ENCODE measurements at places on chromosomes 12 and 14. TPM values are rescaled to one million over a fixed set of nuclear protein-coding genes. Genes with fewer than 3 reads are reported as not detected.

- no peaks in the 10 kb centered on the region for H3K4me1 ChIP-seq
- no peak for DNase-seq
- H3K27ac ChIP-seq = no peak overlapping the region
- H3K4me3 ChIP-seq = no peak overlapping the region
- peaks cover 35% of the 10 kb centered on the region for H3K27me3 ChIP-seq
Observed at GRCh38 chr12:23349564-23349963, 599.9 kb downstream of the SOX5 start.

DNA sequence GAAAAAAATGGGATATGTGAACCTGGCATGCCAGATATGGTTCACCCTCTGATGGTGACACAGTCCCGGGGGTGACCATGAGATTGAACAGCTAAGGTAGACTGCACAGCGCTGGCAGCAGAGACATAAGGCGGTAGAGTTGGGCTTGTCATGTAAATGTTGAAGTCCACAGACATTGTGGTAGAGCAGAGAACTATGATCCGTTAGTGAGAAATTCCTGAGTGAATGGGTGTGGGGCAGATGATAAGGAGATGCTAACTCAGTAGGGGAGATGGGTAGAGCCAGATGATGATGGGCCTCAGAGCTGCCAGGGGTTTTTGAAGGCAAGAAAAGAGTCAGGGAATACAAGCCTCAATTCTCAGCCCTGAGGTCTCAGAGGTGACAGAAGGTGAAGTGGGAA, 51.1 kb upstream of the DNM1L start:
- no peaks in the 10 kb centered on the region for H3K4me1 ChIP-seq
- H3K27ac ChIP-seq = no peak overlapping the region
- H3K27me3 ChIP-seq = no peaks in the 10 kb centered on the region
- no peak for DNase-seq
- H3K4me3 ChIP-seq = no peak overlapping the region
- peaks cover 20% of the 10 kb centered on the region for H3K36me3 ChIP-seq

DNA sequence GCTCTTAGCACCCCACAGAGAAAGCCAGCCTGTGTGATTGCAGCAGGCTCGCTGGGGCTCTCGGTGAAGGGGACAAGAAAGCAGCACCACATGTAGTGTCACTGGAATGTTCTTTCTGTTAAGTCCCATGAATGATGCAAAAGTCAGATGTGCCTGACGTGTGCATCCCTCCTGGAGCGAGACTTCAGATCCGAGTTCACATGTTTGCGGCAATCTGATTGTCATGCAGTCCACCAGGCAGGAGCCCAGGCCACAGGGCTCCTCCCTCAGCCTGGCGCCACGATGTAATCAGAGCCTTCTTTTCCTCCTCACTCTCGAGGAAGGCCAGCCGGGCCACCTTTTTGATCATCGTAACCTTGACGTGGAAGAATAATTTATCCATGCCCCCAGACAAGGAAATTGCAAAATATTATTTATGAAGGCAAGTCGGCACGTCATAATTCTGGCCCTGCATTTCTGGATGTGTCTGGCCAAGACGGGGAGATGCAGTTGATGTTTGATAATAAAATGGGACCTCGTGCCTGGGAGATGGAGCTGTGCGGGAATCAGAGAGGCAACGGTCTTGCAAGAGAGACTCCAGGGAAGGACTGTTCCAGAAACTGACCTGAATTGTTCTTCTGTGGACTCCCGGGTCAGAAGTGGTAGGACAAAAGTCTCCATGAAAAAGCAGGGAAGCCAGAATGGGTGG, 214.6 kb downstream of the PHETA1 start:
- H3K27ac ChIP-seq = no peak overlapping the region
- no peak for DNase-seq
- H3K36me3 ChIP-seq = peaks cover 5% of the 10 kb centered on the region
- no peak overlapping the region for H3K4me3 ChIP-seq
- peaks cover 22% of the 10 kb centered on the region for H3K27me3 ChIP-seq

GRCh38 chr12:53071591-53072551, 7.3 kb downstream of the SPRYD3 start:
- no peak for DNase-seq
- no peaks in the 10 kb centered on the region for H3K27me3 ChIP-seq
- H3K4me3 ChIP-seq = no peak overlapping the region
- peaks cover 62% of the 10 kb centered on the region for H3K36me3 ChIP-seq

DNA sequence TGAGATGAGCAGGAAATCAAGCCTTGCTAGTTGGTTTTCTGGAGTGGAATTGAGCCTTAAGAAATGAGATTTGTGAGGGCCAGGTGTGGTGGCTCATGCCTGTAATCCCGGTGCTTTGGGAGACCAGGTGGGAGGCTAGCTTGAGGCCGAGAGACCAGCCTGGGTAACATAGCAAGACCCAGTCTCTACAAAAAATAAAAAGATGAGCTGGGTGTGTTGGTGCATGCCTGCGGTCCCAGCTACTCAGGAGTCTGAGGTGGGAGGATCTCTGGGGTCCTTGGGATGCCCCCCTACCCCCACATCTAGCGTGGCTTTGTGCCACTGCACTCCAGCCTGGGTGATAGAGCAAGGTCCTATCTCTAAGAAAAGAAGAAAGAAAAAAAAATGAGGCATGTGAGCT, 104.2 kb upstream of the RTL1 start:
- DNase-seq = no peak
- H3K27ac ChIP-seq = no peak overlapping the region
- no peak overlapping the region for H3K4me3 ChIP-seq
- no peaks in the 10 kb centered on the region for H3K36me3 ChIP-seq
- H3K4me1 ChIP-seq = no peaks in the 10 kb centered on the region
- H3K27me3 ChIP-seq = no peaks in the 10 kb centered on the region

DNA sequence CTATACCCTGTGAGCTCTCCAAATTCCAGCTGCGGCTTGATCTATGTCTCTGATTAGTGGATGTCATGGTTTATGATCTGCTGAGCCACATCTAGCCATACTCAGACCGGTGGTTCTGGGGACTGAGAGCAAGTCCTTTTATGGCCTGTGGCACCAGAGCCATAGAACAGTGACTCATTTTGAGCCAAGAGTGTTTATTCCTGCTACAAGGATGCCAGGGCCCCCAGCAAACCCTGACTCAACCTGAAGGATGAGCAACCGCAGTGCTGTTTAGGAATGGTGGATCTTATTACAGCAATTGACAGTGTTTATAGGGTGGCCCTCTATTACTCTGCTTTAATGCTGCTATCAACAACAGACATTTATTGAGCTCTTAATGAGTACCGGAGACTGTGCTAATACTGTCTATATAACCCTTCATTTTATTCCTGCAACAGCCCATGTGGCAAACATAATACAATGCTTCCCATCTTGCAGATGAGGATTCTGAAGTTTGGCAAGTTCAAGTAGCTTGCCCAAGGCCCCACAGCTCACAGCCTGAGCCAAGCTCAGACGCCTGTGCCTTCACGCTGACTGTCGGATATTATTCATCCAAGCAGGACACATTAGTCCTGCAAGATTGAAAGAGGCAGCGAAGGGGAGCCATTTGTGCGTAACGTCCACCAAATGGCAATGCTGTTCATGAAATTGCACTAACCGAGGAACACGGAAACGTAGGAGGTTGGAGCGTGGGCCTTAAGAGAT, 273.6 kb upstream of the PWP1 start:
- DNase-seq = peak; percentile 70
- peaks cover 24% of the 10 kb centered on the region for H3K4me1 ChIP-seq
- H3K27me3 ChIP-seq = no peaks in the 10 kb centered on the region
- H3K36me3 ChIP-seq = no peaks in the 10 kb centered on the region

DNA sequence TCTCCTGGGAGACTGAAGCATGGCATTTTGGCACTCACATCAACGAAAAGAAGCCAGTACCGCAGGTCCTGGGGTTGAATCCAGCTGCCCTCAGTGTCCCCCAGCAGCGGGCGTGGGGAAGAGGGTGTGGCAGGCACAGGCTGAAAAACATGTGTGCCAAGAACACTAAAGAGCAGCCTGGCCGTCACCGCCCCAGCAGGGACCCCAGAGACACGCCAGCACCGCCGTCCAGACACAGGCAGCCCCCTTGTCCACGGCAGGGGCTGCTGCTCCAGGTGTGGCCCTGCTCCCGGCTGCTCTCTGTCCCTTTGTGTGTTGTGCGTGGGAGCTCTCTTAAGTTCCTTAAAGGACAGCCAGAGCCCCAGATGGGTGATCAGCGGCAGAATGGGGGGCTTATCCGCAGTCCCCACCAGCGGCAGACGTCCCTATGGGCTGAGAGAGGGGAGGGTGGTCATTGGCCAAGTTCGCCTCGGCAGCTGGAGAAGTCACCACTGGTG, 556 bp downstream of the PHETA1 start:
- H3K4me3 ChIP-seq = peak overlapping the region; percentile 80
- peaks cover 25% of the 10 kb centered on the region for H3K4me1 ChIP-seq
- H3K36me3 ChIP-seq = no peaks in the 10 kb centered on the region
- DNase-seq = no peak

DNA sequence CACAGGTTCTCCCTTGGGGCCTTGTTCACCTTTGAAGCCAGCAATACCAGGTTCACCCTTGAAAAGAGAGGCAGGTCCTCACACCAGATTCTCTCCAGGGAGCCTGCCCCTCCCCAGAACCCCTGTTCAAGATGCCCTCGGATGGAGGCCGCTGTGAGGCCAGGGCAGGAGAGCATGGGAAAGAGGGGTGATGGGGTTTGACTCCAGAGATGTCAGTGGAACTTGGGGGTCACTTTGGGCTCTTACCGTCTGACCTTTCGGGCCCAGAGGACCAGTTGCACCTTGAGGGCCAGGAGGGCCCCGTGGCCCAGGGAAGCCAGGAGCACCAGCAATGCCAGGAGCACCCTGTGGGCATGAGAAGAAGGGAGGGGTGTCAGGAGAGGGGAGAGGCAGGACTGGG, 17.4 kb downstream of the COL2A1 start:
- H3K4me1 ChIP-seq = no peaks in the 10 kb centered on the region
- peaks cover 11% of the 10 kb centered on the region for H3K27me3 ChIP-seq
- DNase-seq = no peak
- H3K4me3 ChIP-seq = no peak overlapping the region
- no peaks in the 10 kb centered on the region for H3K36me3 ChIP-seq
- H3K27ac ChIP-seq = no peak overlapping the region

DNA sequence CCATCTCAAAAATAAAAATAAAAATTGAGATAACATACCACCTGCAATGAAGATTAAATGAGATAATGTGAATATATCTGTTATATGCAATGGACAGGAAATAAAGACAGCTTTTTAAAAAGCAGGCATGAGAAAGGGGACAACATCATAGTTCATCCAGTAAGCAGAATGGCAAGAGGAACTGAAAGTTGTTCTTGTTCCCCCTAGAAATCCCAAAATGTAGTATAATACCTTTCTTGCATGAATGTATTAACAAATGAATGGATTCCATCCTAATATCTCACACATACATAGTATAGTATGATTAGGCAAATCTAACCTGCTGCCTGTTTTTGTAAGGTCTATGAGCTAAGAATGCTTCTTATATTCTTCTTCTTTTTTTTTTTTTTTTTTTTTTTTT, 31.4 kb downstream of the FGD6 start:
- H3K27me3 ChIP-seq = no peaks in the 10 kb centered on the region
- no peak overlapping the region for H3K27ac ChIP-seq
- DNase-seq = no peak
- peaks cover 12% of the 10 kb centered on the region for H3K36me3 ChIP-seq
- H3K4me1 ChIP-seq = peaks cover 14% of the 10 kb centered on the region

GRCh38 chr12:76029982-76030340, 1.6 kb downstream of the PHLDA1 start:
- no peaks in the 10 kb centered on the region for H3K27me3 ChIP-seq
- H3K4me3 ChIP-seq = peak overlapping the region; percentile 89
- peak; percentile 45 for DNase-seq
- peaks cover 44% of the 10 kb centered on the region for H3K36me3 ChIP-seq
- H3K4me1 ChIP-seq = peaks cover 32% of the 10 kb centered on the region
- H3K27ac ChIP-seq = peak overlapping the region; percentile 96

- H3K4me3 ChIP-seq = no peak overlapping the region
- H3K27me3 ChIP-seq = no peaks in the 10 kb centered on the region
- no peak for DNase-seq
- peaks cover under 1% of the 10 kb centered on the region for H3K36me3 ChIP-seq
Observed at GRCh38 chr14:68571114-68571591, 221.7 kb downstream of the ZFP36L1 start.

The ZC2HC1C gene
- 1.3 TPM for total RNA-seq

The TAS2R31 gene
- 1.9 TPM for total RNA-seq

The RGS6 gene
- total RNA-seq = not detected
